ENCODE measurements at places on chromosomes 1 and 21. TPM values are rescaled to one million over a fixed set of nuclear protein-coding genes. Genes with fewer than 3 reads are reported as not detected.

Gene NR1I3
- not detected for polyA plus RNA-seq

Gene OPTC
- not detected for polyA plus RNA-seq

Gene GJA8
- not detected for polyA plus RNA-seq

Gene RXFP4
- polyA plus RNA-seq, result not detected

Gene C8B
- not detected for polyA plus RNA-seq

Gene SLC1A7
- 0.11 TPM for polyA plus RNA-seq

Gene OVAAL
- not detected for polyA plus RNA-seq

DNA sequence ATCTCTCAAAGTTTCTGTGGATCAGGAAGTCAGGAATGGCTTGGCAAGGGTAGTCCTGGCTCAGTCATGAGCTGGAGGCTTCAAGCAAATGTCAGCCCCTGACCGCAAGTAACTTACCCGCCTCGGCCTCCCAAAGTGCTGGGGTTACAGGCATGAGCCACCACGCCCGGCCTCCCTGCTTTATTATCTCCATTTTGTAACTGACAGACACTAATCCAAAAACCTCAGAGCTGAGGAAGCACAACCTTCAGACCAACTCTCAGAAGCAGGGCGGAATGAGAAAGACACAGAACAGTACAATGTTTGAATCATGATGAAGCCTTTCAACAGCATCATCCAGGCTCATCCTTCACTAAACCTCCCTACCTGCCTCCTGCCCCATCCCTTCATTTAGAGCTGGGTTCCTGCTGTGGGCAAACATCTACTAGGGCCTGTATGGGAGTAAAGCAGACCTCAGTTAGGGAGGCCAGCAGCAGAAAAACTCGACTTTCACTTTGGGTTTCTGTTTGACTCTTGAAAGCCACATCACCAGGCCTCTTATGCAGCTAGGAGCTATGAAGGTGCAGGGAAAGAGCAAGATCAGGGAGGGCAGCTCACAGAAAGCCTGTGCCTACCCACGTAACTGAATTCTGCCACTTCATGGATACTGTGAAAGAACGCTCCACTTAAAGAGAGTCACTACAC, 84.4 kb upstream of the RAB4A start:
- DNase-seq, result no peak

- DNase-seq, result no peak
These were observed 122.9 kb downstream of the MAST2 start for GRCh38 chr1:45926330-45926729.

DNA sequence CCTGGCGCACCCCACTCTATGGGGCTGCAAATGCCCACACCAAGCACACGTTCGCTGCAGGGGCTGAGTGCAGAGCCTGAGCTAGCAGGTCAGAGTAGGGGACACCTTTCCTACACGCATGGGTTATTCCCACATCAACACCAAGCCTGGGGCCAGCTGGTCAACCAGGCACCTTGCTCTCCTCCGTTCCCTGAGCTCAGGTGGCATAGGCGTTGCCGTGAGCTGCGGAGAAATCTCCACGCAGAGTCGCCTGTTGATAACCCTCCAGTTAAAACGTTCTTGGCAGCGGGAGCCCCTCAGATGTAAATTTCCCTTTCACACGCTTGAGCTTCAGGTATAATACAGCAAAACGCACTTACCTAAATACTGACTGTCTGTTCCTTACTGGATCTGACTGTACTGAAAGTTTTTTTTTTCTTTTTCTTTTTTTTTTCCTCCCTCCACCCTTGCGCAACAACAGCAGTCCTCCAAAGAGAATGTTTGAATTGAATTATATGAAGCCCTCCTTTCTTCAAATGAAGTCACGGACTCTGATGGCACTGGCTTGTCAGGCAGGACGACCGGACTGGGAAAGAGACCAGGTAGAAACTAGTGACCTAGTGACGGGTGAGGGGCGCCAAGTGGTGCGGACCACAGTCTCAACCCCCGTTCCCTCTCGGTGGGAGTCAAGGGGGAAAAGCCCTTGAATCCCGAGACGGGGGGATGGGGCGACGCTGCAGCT, 2.1 kb downstream of the BRINP3 start:
- DNase-seq, result no peak

DNA sequence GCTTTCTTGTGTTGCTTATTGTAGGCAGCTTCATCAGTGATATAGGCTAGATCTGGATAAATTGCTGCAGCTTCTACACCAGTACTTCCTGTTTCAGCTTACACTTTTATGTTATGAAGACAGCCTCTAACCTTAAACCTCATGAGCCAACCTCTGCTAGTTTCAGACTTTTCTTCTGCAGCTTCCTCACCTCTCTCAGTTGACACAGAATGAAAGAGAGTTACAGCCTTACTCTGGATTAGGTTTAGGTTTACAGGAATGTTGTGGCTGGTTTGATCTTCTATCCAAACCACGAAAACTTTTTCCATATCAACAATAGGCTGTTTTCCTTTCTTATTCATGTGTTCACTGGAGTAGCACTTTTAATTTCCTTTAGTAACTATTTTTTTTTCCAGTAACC, 76.9 kb upstream of the RNPC3 start:
- no peak for DNase-seq

GRCh38 chr1:29180497-29181412, 945 bp downstream of the SRSF4 start:
- DNase-seq, result no peak

- no peak for DNase-seq
These were observed 18.9 kb downstream of the CR1 start for GRCh38 chr1:207514890-207515289.

DNA sequence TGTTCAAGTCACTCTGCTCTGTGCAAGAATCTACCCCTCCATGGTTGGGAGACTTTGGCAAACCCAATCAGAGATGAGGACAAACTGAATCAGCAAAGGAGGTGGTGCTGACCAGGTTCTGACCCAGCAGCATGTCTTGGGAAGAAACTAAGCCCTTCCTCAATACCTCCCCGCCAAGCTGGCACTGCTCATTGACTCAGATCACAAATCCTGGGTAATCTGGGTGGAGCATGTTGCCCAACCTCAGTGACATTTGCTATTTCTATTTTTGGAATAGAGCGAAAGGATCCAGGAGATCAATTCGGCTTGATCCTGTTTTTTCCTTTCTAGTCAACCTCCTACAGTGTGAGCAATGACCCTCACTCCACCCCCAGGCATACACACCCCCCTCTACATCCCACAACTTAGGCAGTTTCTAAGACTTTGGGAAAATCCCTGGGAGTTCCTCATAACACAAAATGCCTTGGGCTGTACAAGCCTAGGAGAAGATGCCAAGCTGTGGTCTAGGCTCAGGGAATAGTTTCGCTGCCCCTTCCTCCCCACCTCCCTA, 166.8 kb upstream of the KCNJ6 start:
- no peak for DNase-seq

GRCh38 chr1:5943343-5944124, 48.7 kb downstream of the NPHP4 start:
- DNase-seq, result no peak

- no peak for DNase-seq
These were observed 2212.8 kb downstream of the MRPL39 start for GRCh38 chr21:23394458-23394857.

- DNase-seq, result no peak
These were observed 1.4 kb upstream of the GJC2 start for GRCh38 chr1:228148196-228148861.

Data from AG04450 (cell line).